ELF-1 (cell line): ENCODE measurements at places on chromosomes 5 and 9.

DNA sequence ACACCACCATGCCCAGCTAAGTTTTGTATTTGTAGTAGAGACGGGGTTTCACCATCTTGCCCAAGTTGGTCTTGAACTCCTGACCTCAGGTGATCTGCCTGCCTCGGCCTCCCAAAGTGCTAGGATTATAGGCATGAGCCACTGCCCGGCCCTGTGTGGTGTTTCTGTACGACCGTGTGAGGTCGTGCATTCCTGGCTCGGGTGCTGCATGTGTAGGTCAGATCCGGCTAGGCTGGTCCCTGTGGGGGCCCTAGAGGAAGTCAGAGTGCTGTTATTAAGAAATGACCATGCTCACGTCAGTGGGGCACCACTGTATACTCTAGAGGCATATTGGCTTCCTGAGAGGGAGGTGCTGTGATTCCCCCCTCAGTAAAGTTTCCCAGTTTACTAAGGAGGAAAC is 13.7 kb downstream of the WNK2 start:
- DNase-seq: peak; percentile 26

- no peak for DNase-seq
These were observed 697.5 kb downstream of the SEMA5A start for GRCh38 chr5:8848366-8848765.

DNA sequence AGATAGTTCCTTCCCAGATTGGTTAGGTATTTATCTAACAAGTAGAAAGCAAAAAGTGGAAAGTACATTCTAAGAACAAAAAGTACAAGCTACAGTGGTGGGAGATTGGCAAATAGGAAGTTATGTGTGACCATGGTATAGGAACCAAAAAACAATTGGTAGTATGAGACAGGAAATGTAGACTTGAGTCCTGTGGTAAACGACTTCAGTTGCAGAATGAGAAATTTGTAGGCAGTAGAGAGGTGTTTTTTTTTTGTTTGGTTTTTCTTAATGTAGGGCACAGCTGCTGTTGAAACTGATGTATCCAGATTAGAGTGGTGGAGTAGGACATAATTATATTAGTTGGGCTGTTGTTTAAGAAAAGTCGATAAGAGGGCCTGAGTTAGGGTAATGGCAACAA is 72.0 kb downstream of the CCNH start:
- no peak for DNase-seq

- no peak for DNase-seq
These were observed 208.3 kb downstream of the MCTP1 start for GRCh38 chr5:95076395-95077185.

GRCh38 chr5:77262697-77263096 is 52.2 kb downstream of the PDE8B start:
- no peak for DNase-seq

GRCh38 chr5:148641735-148642134 is 12.6 kb downstream of the HTR4 start:
- DNase-seq: no peak
